Head of caudate nucleus (tissue), 42 donors: ENCODE measurements at places on chromosomes 5 and 9.

GRCh38 chr5:170832241-170832640 is 29.6 kb upstream of the RANBP17 start:
- DNase-seq: no peak

DNA sequence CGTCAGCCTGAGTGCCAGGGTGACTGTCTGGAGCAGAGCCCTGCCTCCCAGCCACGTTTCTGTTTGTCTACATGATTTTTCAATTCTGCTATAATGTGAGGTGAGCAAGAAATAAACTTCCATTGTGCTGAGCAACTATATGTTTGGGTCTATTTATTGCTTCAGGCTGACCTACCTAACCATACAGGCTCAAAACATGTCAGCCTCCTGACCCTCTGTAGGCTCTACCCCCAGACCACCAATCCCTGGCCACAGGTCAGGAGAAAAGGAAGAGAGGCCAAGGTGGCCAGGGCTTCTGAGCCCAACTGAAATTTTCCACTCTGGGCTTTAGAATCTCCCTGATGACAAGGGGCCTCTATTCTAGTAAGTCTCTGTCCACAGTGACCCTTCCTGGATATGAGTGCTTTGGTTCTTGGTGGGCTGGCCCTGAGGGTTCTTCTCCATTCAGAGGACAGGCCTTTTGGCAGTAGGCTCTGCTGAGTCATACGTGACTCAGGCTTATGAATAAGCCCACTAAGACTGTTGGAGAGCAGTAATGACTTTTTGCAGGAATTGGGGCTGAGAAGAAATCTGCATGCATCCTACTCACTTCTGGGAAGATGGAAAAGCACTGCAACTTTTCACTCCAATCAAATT is 117.2 kb upstream of the TBCA start:
- DNase-seq: peak; percentile 13

GRCh38 chr5:42487077-42487476 is 63.8 kb downstream of the GHR start:
- no peak for DNase-seq

- DNase-seq: no peak
Observed at GRCh38 chr5:119631660-119632059, 2.3 kb downstream of the FAM170A start.

- no peak for DNase-seq
Observed at GRCh38 chr9:111730937-111731567, 63.7 kb downstream of the SHOC1 start.

- no peak for DNase-seq
Observed at GRCh38 chr5:151581812-151582583, 9.1 kb downstream of the FAT2 start.
